Activated B cell treated with CpG ODN at 0.5 μM for 24 hours (primary cell): ENCODE measurements at places on chromosomes 13 and 19.

DNA sequence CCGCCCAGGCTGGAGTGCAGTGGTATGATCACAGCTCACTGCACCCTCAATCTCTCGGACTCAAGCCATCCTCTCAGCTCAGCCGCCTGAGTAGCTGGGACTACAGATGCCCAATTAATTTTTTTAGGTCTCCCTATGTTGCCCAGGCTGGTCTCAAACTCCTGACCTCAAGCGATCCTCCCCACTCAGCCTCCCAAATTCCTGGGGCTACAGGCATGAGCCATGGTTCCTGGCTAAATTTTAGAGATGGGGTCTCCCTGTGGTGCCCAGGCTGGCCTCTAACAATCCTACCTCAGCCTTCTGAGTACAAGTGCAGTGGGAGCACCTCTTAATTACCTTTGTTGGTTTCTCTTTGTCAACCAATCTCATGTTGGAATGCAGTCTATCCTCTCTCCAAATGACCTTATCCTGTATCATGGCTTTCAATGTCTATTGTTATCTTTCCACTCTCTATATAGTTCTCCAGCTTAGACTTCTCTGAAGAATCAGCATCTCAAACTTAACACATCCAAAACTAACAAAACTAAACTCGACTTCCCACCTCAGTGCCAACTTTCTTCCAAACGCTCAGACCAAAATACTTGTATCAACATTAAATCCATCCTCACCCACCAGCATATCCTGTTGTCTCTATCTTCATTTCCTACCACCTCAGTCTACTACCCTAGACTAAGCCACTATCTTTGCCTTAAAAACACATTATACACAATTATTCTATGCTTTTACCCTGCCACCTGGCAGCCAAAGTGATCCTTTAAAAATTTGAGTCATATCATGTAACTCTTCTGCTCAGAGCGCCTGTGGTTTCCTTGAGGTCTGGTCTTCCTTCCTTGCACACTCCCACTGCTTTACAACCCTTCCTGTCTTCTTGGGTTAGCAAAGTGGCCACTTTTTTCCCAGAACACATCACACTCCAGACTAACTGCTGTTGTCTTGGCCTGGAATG lies 6.7 kb downstream of the TPT1 start:
- no peak for DNase-seq

DNA sequence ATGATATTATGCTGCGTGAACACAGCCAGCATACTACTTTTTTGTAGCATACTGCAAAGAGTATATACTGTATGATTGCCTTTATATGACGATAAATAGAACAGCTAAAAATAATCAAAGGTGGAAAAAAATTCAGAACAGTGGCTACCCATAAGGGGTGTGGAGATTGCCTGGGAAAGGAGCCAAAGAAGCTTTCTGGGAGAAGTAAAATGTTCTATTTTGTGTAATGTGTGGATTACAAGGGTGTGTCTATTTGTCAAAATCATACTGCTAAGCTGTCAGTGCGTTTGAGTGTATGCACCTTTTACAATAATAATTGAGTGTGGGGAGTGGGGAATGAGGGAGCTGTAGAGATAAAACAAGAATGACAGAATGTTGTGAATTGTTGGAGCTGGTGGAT lies 45.2 kb upstream of the MTIF3 start:
- no peak for DNase-seq

DNA sequence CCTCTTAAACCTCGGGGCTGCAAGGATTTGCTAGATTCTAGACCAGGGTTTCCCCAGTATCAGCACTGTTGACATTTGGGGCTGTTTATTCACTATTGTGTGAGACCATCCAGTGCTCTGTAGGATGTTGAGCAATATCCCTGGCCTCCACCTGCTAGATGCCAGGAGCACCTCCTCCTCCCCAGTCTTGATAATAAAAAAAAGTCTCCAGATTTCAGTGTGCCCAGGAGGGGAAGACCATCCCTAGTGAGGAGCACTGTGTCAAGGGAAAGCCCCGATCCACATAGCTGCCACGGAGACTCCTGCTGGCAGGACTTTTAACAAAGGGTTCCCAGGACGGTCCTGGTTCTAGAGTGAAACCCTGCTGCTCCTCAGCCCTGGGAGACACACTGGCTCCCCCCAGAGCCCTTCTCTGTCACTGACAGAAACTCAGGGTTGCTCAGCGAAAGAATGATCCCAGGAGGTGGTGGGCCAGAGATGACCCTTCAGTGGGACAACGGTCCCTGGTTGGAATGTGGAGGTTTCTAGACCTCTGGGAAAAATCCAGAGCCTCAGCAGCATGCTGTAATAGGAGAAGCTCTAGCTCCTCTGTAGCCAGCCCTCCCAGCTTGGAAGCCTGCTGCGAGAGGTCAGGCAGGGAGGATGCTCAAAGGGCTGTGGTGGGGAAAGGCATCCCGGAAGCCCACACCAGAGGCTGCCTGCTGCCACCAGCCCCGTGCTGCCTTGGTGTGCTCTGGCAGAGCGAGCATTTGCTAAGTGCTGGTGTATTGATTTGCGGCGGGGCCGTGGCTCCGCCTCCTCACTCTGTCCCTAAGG lies 20.3 kb downstream of the LYL1 start:
- DNase-seq = no peak

DNA sequence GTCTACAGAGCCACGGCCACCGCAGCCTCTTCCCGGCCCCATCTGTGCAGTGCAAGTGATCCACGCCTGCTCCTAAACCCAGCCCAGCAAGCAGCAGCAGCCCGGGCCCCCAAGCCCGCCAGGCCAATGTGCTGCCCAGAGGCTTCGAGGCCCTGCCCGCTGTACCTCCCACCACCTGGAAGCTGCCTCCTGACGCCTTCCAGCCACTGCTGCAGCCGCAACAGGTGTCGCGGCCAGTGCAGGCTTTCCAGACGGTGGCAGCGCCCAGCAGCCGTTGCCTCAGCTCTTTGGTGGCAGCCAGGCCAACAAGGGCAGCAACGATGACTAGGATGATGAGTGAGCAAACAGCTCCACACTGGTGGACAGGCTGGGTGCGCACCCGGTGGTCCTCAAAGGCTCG lies 50.2 kb upstream of the TPM4 start:
- DNase-seq = no peak

GRCh38 chr13:34038541-34039068 lies 220.7 kb downstream of the RFC3 start:
- DNase-seq = no peak

DNA sequence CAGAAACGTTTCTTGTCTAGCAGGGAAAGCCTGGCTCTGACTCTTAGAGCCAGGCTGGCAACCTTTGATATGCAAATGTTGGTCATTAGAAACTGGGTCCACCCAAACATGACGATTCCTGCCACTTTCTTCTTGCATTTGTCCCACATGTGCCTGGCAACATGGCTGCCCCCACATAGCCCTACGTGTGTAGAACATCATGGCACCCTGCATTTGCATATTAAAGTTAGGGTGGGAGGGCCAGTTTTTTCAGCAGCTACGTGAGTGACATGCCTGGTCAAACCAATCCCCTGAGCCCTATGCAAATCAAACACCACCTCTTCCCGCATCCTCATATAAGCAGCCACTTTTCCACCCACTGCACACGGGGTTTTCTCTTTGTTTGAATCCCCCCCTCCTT lies 95.0 kb downstream of the LIG4 start:
- no peak for DNase-seq

DNA sequence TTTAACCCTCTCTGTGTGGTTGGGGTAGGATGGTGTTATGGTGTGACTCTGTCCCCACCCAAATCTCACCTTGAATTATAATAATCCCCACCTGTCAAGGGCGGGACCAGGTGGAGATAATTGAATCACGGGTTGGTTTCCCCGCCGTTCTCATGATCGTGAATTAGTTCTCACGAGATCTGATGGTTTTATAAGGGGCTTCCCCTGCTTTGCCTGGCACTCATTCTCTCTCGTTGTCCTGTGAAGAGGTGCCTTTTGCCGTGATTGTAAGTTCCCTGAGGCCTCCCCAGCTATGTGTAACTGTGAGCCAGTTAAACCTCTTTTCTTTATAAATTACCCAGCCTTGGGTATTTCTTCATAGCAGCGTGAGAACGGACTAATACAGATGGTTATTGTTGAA lies 68.8 kb downstream of the ARHGEF7 start:
- no peak for DNase-seq

GRCh38 chr13:67791047-67791446 lies 560.9 kb upstream of the PCDH9 start:
- no peak for DNase-seq

GRCh38 chr19:9324584-9324962 lies 594 bp downstream of the ZNF559 start:
- no peak for DNase-seq

DNA sequence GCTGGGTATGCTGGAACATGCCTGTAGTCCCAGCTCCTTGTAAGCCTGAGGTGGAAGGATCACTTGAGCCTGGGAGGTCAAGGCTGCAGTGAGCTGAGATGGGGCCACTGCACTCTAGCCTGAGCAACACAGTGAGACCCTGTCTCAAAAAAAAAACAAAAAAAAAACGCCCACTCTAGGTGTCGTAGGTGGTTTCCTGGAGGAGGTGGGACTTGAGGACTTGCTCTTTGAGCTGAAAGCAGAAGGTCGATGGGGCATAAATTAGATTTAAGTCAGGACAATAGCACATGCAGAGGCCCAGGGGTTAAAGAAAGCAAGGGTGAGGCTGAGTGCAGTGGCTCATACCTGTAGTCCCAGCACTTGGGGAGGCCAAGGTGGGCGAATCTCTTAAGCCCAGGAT lies 12.9 kb upstream of the ILF3 start:
- no peak for DNase-seq

GRCh38 chr13:111219280-111219679 lies 101.2 kb upstream of the TEX29 start:
- DNase-seq = no peak

- DNase-seq = no peak
These were observed 5.5 kb upstream of the ZNF175 start for GRCh38 chr19:51565583-51565982.

DNA sequence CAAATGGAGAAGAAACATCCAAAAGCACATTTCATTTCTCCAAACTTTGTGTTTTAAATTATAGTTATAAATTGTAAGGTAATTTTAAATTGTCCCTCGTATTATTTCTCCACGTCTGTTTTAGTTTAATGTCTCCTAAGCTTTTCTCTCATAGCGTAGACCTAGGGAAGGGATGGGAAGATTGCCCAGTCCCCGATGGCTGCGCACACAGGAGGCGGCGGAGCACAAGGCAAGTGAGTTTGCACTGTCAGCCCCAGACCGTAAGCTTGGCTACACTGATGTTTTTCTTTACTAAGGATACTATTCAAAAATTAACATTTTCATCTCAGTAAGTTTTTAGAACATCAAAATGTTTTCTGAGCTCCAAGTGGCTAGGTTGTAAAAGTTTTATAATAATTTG lies 72.3 kb downstream of the GPR12 start:
- no peak for DNase-seq

DNA sequence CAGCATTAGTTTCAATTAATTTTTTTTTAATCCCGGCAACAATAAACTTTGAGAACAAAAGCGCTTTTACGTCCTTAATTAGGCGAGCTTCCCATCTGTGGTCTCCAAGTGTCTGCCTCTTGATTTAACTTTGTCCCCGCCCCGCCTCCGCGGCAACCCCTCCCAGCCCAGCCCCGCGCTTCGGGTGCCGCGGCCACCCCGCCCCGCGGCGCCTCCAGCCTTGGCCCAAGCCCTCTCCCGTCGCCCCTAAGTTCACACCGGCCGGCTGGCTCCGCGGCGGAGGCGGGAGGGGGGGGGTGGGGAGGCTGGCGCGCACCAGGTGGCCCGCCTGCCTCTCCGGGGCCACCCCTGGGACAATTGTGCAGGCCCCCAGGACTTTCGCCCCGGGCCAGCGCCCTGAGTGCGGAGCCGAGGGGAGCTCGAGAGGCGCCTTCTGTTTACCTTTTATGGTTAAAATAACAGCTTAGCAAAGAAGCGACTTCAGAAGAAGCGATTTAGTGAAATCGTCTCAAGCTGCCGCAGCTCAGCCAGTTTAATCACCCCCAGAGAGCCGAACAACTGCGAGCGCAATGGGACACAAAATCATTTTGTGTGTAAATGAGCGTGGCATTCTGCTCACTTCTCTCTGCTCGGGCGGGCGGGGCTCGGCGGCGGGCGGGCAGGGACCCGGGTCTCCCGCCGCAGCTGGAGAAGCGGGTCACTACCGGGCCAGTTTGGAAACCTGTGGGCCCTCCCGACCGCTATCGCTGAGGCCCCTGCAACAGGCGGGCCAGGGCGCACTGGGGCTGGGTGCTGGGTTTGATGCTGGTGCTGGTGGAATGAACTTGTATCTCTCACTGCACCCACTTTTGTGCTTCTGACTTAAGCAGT lies 1.4 kb downstream of the KCTD15 start:
- DNase-seq = no peak

GRCh38 chr13:39415008-39415802 lies 187.8 kb downstream of the LHFPL6 start:
- DNase-seq = no peak

DNA sequence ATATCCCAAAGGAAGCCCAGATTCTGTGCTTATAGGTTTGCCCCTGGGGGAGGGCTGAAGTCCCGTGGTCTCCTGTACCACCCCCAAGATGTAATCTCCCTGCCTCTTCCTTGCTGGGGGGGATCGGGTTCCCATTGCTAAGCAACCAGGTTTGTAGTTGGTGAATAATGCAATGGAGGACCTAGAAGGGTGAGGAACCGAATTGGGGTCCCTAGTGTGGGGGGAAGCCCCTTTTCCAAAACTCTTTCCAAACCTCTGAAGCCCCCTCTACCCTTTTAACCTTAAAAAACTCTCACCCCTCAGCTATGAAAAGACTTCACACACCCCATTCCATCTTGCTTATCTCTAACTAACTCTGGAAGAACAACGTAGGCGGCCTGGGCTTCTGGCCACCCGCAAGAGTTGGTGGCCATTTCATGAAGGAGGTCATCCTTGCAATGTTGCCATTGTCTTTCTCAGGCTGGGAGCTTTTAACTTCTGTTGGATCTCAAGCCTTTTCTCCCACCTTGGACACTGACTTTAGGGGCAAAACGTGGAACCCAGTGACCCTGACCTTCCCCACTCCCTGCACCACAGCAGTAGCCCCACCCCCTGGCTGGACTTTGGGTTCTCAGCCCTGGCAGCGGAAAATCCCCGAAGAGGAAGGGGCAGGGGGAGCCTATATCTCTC lies 661 bp downstream of the PALM3 start:
- DNase-seq = no peak

GRCh38 chr13:95494082-95494681 lies 58.3 kb upstream of the CLDN10 start:
- DNase-seq = no peak

DNA sequence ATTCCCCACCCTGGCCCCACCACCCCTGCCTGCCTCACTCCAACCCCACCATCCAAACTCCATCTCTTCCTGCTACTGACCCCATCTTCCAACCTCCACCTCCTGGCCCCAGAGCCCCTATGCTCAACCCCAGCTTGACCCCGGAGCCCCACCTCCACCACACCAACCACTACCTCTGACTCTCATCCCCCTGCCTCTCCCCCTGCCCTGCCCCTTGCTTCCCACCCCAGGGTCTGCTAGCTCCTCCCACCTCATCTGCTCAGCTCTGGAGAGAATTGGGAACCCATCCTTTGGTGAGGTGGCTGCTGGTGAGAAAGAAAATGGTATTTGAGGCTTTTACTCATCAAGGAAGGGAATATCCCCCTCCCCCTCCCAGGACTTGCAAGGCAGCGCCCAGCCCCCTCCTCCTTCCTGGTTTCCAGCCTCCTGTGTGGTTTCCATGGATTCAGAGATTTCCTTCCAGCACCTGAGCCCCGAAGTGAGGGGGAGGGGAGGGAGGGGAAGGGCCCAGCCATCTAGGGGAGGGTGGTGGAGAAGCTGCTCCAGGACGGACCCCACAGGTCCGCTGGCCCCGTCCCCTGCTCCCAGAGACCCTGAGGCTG lies 11.4 kb upstream of the PEPD start:
- DNase-seq = no peak
